ENCODE measurements at places on chromosomes 1 and 21. TPM values are rescaled to one million over a fixed set of nuclear protein-coding genes. Genes with fewer than 3 reads are reported as not detected.

DNA sequence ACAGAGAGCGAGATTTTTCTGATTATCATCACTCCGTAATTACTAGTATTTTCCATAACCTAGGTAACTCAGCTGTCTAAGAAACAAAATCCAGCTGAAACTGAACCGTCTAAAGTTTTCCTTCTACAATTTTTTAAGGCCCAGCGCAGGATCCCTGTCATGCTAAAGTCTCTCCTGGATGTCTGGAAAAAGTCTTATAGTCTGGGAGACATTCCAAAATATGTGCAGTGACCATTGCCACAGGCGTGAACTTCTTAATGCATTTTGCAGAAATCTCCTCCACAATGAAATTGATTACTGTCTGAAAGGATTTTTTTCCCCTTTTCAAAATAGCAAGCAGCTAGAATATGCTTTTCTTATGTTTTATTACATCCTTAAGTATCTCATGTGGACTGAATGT lies 209.3 kb upstream of the C1orf105 start:
- no peak for DNase-seq

DNA sequence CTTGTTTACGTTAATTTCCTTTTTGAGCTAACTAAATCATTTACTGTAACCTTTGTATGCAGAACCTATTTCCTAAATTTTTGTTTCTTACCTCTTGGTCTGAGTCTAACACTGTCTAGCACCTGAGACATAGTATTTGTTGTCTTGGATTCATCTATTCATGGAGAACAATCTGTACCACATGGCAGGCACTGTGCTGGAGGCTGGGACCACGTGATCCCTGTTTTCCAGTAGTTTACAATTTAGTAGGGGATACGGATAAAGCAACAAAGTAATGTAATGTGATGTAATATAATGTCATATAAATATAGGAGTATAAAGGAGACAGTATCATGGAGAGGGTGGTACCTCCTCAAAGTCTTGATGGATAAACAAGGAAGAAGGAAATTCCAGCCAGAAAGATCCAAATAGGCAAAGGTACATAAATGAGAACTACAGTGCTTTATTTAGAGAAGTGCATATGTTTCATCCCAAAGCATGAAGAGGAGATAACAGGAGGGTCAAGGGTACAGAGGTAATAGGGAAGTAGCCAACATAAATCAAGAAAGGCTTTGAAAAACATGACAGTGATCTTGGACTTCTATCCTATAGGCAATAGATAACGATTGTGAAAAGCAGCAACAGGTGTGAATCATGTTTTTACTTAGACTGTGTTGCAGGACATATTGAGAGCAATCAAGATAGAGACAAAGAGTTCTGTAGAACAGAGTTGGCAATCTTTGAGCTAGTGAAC lies 25.9 kb upstream of the CLCA4 start:
- DNase-seq: no peak

DNA sequence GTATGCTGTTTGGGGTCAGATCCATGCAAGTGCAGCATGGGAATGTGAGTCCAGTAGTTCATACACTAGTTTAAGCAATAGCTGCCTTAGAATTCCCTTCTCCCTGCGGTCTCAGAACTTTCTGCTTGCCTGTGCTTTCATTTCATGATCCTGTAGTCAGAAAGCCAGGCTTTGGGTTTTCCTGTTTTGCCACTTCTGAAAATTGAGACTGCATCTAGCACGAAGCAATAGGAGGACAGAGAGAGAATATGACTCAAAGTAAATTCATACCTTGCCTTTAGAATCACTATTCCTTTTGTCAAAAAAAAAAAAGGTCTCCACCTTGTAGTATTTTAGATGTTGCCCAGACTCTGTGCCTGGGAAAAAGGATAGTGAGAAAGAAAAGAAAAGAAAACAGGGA lies 161.2 kb upstream of the SNX7 start:
- DNase-seq: no peak

GRCh38 chr1:156140879-156141707 lies 12.3 kb upstream of the SEMA4A start:
- no peak for DNase-seq

Gene CD48
- not detected for total RNA-seq

- DNase-seq: no peak
Measured at GRCh38 chr1:53662169-53662568, 76.8 kb downstream of the GLIS1 start.

DNA sequence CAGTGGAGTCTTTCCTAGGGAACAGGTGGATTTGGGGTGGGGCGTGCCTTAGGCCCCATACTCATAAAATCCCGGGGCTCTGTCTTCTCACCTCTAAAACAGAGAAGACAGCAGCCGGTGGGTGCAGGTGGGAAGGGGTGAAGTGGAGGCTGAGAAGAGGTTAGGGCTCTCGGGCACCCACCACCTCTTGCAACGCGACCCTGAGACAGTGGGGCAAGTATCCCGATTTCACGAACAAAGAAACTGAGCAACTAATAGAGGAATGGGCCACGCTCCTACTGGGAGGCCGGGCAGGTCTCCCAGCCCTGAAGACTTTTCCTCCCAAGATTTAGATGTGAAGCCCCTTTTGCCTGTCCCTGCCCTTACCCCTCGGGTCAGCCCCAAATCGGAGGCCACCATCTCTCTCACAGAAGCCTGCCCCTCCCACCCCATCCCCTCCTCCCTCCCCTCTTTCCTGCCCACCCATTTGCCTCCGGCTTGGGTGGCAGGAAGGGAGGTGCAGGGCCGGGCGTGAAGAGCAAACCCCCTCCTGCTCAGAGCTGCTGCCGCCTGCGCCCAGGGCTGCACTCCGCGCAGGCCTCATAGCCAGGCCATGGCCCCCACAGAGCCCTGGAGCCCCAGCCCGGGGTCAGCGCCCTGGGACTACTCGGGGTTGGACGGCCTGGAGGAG lies at the start of gene GPR25:
GPR25 (plus strand) TSS at position 536 of the 670 bp plus-strand sequence; CDS start at position 593, 57 bp downstream.
- DNase-seq: no peak

DNA sequence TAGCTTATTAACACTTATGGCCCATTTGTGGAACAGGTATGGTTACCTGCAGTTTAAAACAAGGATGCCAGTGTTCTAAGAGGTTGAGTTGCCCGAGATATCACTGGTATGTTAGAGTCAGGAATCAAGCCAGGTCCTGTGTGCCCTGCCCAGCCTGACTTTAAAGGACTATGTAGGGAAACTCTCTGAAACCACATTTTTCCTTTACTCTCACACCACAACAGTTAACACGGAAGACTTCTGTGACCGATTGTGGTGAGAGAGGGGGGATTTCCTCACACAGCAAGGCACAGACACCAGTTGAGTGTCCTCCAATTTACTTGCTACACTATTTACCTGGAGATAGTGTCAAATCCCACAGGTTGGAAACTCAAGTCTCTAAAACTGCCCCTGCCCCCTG lies 47.8 kb downstream of the UCK2 start:
- DNase-seq: no peak

DNA sequence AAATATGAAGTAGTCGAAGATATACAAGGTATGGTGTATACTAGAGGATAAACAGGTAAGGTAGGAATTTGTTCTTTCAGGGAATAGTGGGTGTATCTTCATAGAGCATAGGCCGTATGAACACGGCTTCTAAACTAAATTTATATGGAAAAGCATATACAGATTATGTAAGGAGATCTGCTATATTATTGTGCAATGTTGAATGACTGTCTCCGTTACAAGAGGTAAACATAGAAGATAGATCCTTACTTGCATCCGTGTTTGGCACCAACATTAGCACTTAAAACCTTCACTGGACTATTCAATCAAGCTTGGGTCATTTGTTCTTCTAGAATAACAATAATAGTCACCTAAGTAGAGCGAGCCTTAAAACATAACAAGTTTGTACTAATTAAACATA lies 45.9 kb downstream of the CLEC20A start:
- DNase-seq: no peak

Gene OR6N1
- not detected for total RNA-seq

- peak; percentile 25 for DNase-seq
Measured at GRCh38 chr1:22711591-22712501, 1.2 kb downstream of the EPHB2 start.

Gene REN
- total RNA-seq: not detected

- DNase-seq: no peak
Measured at GRCh38 chr1:153428791-153429190, 12.5 kb downstream of the S100A7A start.

DNA sequence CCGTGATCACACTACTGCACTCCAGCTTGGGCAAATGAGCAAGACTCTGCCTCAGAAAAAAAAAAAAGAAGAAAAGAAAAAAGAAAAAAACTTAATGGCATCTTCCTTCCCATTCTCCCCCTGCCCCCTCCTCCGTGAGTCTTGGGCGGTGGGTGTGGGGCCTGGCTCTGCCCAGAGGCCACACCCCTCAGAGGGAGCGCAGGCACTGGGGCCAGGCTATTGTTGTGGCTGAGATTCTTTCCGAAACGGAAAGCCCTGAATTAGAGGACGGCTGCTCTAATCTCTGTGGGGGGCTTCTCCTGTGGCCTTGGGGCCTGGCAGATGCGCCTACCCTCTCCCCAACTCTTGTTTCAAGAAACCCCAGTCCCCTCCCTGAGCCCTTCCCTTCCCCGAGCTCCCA lies 4.1 kb upstream of the FAM110D start:
- DNase-seq: no peak

GRCh38 chr1:41780322-41780721 lies 138.4 kb downstream of the HIVEP3 start:
- no peak for DNase-seq

Gene KIF21B
- 5.6 TPM for total RNA-seq

Gene LAX1
- total RNA-seq: not detected

Gene LIPI
- total RNA-seq: not detected

- no peak for DNase-seq
Measured at GRCh38 chr1:206448471-206448870, 21.8 kb upstream of the IKBKE start.

Gene MCOLN2
- total RNA-seq: 1.4 TPM

DNA sequence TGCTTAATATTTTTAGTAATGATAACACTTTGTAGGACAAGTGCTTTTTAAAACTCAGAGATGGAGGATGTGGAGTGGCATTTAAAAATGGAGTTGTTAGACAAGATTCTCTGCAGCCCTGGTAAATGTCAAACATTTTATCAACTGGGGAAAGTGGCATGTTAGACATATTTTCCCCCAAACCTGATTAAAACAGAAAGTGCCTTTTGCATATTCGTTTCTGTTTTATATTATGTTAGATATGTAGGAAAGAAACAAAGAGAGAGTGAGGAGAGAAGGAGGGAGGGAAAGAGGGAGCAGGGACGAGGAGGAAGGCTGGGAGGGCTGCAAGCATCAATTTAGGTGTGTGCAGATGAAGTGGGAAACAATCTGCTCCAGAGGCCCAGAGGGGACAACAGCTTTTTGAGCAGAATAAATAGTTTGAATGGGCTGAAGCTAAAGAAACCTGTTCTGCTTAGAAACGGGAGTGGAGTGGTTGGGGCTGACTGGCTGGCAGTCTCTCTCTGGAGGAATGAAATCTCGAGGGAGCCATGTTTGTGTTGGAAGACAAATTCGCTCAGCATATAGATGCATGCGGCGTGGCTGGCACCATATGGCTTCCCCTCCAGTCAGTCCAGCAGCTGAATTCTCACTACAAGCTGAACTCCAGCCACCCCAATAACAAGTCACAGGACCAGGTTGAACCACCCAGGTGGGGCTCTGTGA lies 502.2 kb downstream of the AJAP1 start:
- DNase-seq: no peak

DNA sequence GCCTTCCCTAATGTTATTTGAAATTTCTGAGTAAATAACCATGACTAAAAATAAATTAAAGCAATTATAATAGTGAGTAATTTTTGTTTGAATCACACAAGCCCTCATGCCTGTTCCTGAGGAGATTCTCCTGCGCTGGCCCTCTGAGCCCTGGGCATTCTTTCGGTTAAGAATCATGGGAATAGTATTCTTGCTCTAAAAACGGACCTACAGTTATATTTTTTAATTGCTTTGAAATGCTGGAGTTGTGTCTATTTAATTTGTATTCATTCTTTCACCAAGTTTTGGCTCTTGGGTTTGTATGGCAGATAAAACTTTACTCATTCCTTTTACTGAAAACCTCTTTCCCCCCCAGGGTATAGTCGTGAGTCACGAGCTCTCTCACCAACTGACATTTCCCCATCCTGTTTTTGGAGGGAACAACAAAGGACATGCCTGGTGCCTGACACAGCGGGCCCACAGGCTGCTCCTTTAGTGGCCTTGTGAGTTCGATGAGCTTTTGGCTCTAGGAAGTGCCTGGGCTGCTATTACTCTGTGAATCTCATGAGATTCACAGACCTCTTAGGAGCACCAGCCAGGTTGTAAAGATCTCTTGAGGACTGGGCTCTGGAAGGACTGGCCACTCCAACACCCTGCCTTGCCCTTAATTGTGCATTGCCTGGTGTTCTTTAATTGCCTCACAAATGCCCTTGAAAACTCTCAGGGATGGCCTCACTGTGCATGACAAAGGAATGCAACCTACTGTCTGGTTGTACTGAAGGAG lies 58.6 kb downstream of the DDR2 start:
- DNase-seq: peak; percentile 91

GRCh38 chr1:64228167-64228957 lies 24.9 kb downstream of the UBE2U start:
- DNase-seq: peak; percentile 84

Gene COP1
- 45.9 TPM for total RNA-seq

GRCh38 chr1:3068564-3069431 lies at the start of gene PRDM16:
Gene PRDM16, plus strand, starts transcription at chr1:3069203. Its CDS starts 57 bp downstream, at chr1:3069260.
- peak; percentile 56 for DNase-seq

GRCh38 chr21:17451364-17451891 lies 61.4 kb upstream of the CXADR start:
- peak; percentile 82 for DNase-seq

Gene TRAF3IP3
- total RNA-seq: not detected

GRCh38 chr1:67239738-67240137 lies 67.9 kb upstream of the IL12RB2 start:
- DNase-seq: no peak

- DNase-seq: no peak
Measured at GRCh38 chr21:45326169-45326851, 38.6 kb upstream of the POFUT2 start.

Gene ILDR2
- 9.3 TPM for total RNA-seq
